ENCODE measurements at places on chromosomes 1 and 21.

DNA sequence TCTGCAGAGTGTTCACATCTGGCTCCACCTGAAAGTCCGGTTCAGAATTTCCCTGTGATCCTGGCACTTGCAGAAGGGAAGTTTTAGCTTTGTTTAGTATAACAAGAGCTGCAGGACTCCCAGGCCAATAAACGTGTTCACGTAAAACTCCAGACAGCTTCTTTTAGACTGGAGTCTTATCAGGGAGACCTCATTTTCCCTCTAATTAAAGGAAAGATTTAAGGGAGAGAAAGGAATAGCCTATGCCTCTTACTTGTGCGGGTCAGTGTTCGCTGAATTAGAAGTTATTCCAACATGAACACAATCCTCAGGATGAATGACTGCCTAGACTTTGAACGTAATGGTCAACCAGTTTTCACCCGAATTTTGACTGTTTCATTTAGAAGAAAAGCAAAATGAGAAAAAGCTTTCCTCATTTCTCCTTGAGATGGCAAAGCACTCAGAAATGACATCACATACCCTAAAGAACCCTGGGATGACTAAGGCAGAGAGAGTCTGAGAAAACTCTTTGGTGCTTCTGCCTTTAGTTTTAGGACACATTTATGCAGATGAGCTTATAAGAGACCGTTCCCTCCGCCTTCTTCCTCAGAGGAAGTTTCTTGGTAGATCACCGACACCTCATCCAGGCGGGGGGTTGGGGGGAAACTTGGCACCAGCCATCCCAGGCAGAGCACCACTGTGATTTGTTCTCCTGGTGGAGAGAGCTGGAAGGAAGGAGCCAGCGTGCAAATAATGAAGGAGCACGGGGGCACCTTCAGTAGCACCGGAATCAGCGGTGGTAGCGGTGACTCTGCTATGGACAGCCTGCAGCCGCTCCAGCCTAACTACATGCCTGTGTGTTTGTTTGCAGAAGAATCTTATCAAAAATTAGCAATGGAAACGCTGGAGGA, 202.1 kb upstream of the SGIP1 start:
- DNase-seq, result peak; percentile 34

- DNase-seq, result no peak
These were observed 75.7 kb upstream of the NRIP1 start for GRCh38 chr21:15140321-15141019.

DNA sequence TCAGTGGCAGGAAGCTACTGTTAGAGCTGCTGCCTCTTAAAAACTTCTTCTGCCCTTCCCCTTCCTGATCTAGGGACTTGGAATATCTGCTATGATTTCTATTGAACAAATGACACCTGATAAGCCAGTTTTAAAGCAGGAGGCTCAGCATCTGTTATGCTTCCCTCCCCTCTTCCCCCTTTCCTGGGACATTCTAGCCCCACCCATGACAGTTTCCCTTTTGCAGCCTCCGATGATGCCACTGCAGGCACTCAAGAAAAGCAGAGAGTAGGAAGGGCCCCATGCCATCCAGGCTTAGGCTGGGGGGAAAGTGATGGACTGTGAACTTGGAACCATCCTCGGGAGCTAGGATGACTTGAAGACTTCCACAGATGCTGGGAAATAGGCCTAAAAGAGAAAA, 15.1 kb upstream of the EPB41 start:
- no peak for DNase-seq

DNA sequence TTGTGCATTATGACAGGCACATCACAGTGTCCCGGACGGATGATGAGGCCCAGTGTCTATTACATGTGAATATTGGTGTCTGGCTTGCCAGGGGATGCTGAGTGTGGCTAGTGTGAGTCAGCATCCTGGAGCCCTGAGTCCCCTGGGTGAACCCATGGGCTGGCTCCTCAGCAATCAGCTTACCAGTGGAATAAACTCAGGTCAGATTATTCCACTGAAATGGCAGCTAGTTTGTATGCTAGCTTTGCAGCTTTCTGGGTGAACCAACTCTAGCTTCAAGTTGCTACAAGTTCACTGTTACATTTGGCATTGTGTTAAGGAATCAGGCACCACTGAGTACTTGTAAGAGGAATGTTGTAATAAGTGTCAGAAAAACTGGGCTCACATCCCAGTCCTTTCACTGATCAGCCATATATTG, 23.9 kb upstream of the RPTN start:
- no peak for DNase-seq

Measured in activated CD4-positive, alpha-beta T cell treated with anti-CD3 and anti-CD28 coated beads, Interleukin-2, amount 50 U/mL, for 1 hour (primary cell).